Neural crest cell (in vitro differentiated cells): ENCODE measurements at places on chromosomes 3 and 15.

GRCh38 chr3:149376718-149377407, 586 bp downstream of the TM4SF1 start:
- DNase-seq = no peak

DNA sequence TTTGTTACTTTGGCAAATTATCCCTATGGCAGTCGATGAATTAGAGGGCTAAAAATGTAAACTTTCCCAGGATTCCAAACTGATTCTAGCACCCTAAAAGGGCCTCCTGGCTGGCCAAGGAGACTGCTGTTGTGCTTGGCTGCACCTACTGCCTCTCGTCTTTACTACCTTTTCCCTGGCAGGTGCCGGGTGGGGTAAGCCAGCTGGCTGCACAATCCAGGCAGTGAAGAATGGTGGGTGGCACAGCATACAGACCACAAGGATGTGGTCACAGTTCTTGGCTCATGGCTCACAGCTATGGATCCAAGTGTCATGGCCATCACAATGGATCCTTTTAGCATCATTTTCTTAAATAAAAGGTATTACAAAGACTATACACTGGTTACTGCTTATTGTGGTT, 20.7 kb upstream of the SLC25A26 start:
- no peak for DNase-seq

DNA sequence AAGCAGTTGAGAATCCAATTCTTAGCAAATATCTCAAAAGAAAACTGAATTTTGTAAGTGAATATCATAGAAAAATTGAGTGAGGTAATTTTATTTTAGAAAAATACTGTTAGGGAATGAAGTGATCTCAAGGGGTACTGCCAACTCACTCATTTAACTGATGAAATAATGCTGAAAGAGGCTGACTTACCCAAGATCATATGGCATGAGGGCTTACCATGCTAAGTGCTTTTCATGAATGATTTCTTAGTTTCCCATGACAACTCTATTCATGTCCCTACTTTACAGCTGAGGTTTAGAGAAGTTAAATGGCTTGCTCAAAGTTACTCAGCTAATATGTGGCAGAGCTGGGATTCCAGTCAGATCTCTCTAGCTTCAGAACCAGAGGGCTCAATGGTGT, 30.6 kb downstream of the CCDC14 start:
- DNase-seq = no peak

- no peak for DNase-seq
These were observed 54.8 kb downstream of the SMAD3 start for GRCh38 chr15:67120009-67120838.

GRCh38 chr3:71177375-71177774, 406.2 kb downstream of the FOXP1 start:
- no peak for DNase-seq

DNA sequence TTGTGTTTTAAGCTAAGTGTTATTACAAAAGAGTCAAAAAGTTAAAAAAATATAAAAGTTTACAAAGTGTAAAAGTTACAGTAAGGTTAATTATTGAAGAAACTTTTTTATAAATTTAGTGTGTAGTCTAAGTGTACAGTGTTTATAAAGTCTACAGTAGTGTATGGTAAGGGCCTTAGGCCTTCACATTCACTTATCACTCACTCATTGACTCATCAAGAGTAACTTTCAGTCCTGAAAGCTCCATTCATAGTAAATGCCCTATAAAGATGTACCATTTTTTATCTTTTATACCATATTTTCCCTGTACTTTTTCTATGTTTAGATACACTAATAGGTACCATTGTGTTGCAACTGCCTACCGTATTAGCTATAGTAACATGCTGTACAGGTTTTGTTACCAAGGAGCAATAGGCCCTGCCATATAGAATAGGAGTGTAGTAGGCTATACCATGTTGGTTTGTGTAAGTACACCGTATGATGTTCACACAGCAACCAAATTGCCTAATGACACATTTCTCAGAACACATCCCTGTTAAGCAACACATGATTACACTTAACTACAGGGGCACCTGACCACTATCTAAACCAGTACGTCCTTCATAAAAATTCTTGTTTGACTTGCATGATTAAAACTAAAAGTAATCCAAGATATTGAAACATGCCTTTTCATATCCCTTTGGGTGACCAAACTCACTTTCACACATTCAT, 17.2 kb downstream of the RAD18 start:
- DNase-seq = no peak

- no peak for DNase-seq
These were observed 26.8 kb downstream of the KLHL25 start for GRCh38 chr15:85767785-85768529.

DNA sequence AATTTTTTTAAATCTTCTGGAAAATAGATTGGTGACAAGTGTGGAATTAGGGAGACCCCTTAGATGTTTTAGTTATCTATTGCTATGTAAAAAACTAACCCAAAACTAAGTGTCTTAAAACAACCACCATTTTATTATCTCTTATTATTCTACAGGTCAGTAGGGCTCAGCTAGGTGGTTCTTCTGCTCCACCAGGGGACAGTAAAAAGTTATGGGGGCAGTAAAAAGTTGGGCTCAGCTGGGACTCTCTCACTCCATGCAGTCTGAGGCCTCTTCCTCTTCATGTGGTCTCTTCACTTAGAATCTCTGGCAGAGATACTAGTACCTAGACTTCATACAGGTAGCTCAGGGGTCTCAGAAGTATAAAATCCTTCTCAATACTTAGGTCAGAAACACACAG, 18.0 kb upstream of the DIS3L start:
- DNase-seq = no peak

DNA sequence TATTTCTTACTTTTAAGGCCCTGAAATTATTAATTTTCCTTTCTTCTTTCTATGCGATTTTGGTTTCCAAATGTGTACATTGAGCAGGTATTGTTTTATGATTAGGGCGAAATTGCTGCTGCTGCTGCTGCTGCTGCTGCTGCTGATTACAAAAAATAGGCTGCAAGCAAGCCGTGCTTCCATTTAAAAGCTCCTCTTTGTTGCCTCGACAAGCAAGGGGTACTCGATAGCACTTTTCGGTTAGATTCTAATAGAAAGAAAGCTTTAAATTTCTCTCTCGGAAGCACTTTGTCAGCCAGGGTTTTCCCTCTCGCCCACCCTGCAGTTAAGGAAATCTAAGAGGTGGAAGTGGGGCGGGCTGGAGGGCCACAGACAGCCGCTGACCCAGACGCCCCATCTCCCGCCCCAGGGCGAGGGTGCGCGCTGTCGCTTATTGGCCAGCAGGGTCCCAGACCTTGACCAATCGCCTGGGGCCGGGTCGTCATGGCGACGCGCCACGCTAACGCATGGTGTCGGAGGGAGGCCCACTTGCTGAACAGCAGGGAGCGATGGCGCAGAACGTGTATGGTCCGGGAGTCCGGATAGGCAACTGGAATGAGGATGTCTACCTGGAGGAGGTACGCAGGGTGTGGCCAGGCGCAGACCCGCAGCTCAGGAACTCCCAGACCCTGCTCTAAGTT, at the start of gene CFAP161:
Gene CFAP161 (plus strand): TSS at position 489 of the 680 bp plus-strand sequence. CDS start 60 bp downstream, at position 549.
- peak; percentile 87 for DNase-seq

- no peak for DNase-seq
These were observed 41.9 kb upstream of the TRA2B start for GRCh38 chr3:185979721-185980121.

DNA sequence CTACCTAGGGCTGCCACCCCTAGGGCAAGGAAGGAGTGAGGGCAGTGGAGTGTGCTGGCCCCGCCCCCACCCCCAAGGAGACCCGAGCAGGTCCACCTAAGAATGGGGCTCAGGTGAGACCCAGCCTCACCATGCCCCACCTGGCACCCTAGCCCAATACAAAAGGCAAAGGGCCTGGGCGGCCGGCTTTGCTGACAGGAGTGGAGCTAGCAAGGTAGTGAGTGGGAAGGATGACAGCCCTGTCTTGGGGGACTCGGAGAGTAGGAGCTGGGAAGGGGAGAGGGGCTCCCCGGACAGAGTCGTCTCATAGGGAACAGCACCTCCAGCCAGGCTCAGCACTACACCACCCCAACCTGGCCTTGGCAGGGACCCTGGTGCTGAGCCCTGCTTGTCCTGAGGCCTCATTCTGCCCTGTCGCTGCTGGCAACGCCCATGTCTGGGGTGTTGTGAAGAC, 12.1 kb downstream of the C15orf39 start:
- no peak for DNase-seq

GRCh38 chr15:95912280-95912625, 418.2 kb upstream of the NR2F2 start:
- no peak for DNase-seq

GRCh38 chr3:89059211-89059925, 48.1 kb upstream of the EPHA3 start:
- DNase-seq = no peak

- DNase-seq = no peak
These were observed 46.3 kb upstream of the CLSTN2 start for GRCh38 chr3:139888561-139889140.

- no peak for DNase-seq
These were observed 3.8 kb upstream of the SLMAP start for GRCh38 chr3:57752307-57752706.

GRCh38 chr15:31362886-31363285, 36.3 kb downstream of the KLF13 start:
- no peak for DNase-seq

GRCh38 chr15:28122038-28122949, 23.2 kb upstream of the OCA2 start:
- DNase-seq = no peak

- peak; percentile 48 for DNase-seq
These were observed 458.3 kb downstream of the MFSD1 start for GRCh38 chr3:159260049-159260662.

DNA sequence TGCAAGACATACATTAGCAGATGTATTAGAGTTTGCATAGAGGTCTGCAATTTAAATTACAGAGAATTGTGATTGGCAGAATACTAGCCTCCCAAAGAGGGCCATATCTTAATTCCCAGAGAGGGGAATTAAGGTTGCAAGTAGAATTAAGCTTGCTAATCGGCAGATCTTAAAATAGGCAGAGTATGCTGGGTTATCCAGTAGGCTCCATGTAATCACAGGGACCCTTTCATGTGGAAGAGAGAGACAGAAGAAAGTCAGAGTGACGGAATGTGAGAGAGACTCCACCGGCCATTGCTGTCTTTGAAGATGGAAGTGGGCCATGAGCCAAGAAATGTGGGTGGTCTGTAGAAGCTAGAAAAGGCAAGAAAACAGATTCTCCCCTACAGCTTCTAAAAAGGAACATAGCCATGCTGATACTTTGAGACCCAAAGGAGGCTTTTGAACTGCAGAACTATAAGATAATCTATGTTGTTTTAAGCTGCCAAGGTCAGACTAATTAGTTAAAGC, 38.8 kb downstream of the IMPG2 start:
- no peak for DNase-seq

DNA sequence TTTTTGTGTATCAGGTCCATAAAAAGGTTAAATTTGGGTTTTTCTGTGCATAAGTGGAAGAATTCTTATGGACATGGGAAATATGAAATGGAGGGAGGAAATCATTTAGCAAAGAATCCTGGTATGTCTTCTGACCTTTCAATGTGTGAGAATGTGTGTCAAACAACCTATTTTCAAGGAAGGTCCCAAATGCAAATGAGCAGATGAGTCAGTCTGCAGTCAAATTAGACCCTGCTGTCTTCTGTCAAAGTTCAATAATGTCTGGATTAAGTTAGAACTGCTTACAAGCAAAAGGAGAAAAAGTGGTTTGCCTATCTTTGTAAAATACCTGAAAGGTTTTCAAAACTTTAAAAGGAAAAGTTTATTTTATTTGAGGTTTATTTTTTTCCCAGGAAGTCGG, 15.3 kb downstream of the FBN1 start:
- DNase-seq = no peak

DNA sequence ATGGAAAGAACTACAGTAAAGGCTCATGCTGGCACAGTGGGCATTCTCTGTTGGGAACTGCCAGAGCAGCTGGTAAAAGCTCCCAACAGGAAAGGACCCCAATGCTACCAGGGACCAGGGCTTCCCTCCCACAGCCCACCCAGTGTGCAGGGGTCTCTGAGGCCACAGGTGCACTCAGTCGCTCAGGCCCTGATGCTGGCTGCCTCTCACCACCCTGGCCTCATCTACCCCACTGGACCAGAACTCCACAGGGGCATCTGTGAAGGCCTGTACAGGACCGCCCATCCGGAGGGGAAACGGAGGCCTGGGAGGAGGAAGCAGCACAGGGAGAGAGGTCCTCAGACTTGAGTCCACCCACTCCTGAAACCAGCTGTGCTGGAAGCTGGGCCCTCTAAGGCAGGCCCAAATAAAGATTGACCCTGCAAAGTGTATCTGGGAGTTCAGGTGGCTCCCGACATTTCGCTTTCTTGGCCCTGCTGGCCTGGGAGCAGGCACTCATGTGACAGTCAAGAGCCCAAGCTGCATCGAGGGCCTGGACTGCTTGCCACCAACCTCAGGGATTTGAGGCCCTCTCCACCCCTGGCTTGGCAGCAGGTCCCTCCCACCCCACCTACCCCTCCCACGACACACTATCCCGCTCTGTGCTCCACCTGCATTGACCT, 12.7 kb downstream of the KLF15 start:
- no peak for DNase-seq

DNA sequence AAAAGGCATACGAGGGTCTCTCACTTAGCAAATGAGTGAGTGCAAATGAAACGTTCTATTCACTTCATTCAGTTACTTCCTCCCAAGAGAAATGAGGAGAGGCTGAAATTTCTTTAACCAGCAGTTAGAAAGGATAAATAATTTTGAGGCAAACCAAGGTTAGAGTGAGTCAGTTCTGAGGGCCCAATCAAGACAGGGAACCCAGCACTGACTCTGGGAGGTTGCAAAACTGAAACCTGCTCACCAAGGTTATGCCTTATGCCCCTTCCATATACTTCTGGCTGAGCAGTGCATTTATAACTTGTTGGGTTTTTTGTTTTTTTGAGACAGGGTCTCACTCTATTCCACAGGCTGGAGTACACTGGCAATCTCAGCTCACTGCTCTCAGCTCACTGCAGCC, 4.5 kb upstream of the RPSA start:
- no peak for DNase-seq

DNA sequence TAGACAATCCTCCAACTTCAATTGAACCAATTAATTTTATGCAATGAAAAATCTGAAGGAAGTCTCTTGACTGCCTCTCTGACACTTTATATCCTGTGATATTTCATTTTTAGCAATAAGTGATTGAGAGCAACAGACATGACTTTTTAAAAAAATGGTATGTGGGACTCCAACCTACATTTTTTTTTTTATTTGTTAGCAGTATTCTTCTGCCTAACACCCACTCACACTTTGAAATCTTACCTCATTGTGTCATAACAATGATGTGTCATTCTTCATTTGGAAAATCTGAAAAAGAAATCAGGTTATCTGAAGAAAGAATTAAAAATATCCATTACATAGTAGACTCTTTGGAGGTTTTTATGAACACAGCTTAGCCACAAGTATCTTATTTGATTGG, 541.3 kb upstream of the KCNMB2 start:
- no peak for DNase-seq

DNA sequence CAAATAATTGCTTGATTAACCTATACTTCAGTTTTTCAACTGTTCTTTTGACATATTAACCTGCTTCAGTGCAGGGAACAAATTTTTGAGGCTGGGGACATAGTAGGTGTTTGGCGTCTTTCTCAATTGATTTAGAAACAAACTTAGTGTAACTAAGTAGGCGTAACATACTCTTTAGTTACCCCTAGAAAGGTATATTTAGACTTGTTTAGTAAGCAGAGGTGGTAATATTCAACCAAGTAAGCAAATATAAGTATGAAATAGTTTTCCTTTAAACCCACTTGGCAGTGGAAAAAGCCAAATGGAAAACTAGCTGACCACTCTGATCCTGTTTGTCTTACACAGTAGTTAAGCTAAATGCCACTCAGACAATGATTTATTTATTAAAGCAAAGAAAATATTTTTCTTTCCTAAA, 113.2 kb downstream of the MBNL1 start:
- DNase-seq = no peak

- DNase-seq = no peak
These were observed 138.9 kb upstream of the SGO1 start for GRCh38 chr3:20324664-20325478.

- no peak for DNase-seq
These were observed 60.5 kb downstream of the CERS3 start for GRCh38 chr15:100468285-100468684.
